ENCODE measurements at places on chromosomes 7 and 10.

- DNase-seq: no peak
Observed at GRCh38 chr10:36188080-36188453, 546.0 kb upstream of the FZD8 start.

DNA sequence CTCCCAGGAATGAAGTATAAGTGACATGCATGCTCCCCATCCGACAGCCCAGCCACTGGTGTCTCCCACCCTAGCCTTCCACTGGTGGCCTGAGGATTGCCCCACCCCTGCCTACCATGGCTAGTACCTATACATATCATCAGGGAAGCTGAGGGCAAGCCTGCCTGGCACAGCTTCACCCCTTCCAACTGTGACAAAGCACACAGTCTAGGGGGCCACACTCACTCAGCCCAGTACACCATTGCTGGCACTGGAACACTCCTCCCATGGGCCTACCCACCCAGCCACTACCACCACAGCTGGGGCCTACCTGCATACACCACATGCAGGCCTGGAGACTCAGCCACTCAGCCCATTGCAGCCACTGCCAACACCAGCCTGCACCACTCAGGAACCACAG, 393.1 kb upstream of the STEAP1 start:
- no peak for DNase-seq

GRCh38 chr7:138886501-138886917, 88.5 kb upstream of the ATP6V0A4 start:
- DNase-seq: no peak

DNA sequence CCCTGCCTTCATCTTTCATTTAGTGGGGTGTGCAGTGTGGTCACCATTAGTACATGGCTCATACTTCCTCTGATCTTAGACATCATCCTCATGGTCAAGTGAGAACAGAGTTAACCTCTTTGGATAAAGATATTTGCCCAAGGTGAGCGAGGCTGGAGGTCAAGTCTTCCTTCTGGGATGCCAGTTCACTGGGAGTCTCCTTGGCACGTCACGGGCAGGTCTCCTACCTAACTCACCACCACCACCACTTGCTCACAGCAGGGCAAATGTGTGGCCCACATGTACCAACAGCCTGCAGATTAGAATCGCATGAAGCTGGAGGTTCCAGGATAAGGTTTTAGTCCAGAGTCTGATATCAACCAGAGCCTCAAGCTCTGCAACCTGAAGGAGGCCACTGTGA, 164.6 kb downstream of the USP6NL start:
- DNase-seq: no peak

DNA sequence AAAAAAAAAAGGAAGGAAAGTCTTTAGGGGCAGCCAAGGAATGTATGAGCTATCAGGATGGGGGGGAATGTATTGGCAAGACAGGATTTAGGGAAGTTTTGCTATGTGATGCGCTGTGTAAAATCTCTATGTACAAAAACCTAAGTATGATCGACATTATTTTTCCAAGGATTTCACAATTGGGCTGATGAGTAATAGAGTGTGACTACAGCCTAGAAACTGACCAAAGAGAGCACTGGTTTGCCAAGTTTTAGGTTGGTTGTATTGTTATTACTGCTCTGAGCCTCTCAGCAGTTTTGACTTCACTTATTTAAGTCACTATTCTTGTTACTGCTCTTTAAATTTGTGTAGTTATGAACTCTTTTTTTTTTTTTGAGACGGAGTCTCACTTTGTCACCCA, 107.3 kb downstream of the NRCAM start:
- peak; percentile 40 for DNase-seq

DNA sequence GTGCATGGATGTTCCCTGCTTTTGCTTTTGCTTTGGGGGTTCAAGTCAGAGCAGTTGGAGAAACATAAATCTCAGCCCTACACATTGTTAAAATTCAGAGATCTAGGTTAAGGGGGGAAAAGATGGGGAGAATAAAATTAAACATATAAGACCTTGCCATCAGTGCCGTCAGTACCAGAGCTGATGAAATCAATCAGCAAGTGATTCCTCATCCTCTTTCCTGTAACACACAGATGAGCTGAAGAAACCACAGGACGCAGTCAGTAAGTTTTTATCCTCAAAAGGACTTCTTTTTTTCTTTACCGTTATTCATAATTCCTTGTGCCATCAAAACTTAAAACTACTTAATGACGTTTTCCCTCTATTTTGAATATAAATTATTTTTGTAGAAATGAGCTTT, 5.9 kb downstream of the HECW1 start:
- no peak for DNase-seq

Measured in brain pericyte (primary cell).